ENCODE measurements at places on chromosomes 1 and 21.

DNA sequence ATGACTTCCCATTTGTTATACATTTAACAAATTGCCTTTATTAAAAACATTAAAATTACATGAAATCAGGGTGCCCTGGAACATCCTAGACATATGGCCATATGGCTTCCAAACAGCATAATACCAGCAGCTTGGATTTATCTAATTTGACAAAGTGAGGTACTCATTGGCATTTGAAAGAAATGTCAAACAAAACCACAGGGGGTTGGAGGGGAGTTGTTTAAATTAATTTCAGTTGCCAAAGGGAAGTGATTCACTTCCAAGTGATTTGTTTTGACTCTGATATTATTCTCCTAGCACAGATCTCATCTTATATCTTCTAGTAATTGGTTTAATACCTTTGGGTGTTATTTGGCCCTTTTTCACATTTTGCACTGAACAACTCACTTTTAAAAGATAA, 24.5 kb upstream of the POU2F1 start:
- DNase-seq, result no peak

- no peak for DNase-seq
Observed at GRCh38 chr1:29802181-29803068, 566.1 kb downstream of the PTPRU start.

DNA sequence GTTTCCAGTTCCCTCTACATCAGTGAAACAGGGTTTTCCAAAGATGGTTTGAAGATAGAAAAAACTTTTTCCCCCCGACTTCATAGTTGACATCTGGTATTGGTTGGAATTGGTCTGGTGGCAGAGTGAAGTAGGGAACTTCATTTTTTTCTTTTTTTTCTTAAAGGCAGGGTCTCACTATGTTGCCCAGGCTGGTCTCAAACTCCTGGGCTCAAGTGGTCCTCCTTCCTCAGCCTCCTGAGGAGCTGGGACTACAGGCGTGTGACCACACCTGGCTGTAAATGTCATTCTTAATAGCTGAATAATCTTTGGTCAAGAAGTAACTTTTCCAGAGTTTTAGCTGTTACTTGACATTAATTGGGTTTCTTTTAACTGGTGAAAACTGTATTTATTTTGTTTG, 21.7 kb downstream of the ZBTB37 start:
- DNase-seq, result no peak

GRCh38 chr1:153364766-153365666, 7.4 kb downstream of the S100A9 start:
- no peak for DNase-seq

DNA sequence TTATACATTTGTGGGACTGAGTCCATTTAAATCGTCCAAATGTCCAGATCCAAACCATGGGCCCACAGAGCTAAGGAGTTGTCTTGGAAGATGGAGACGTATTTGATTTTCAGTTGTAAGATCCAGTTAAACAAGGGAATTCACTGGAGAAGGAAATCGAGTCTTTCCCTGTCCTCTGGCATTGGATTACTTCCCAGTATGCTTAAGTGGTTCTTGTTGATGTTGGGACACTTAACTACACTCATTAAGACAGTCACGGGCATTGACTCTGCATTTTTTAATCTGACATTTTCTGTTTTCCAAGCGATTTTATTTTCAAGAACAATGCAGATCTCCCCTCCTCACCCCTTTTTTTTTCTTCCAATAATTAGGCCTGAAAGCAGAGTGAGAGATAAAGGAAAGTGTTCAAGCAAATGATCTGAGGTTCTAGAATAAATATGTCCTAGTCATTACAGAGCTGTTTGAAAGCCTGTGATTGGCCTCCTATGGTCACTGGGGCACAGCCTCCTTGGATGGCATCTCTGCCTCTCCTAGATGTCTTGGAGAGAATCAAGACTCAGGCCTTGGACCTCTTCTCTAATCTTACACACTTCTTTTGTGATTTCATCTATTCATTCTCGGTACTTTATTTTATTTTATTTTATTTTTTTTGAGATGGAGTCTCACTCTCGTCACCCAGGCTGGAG, 48.9 kb downstream of the CD247 start:
- no peak for DNase-seq

DNA sequence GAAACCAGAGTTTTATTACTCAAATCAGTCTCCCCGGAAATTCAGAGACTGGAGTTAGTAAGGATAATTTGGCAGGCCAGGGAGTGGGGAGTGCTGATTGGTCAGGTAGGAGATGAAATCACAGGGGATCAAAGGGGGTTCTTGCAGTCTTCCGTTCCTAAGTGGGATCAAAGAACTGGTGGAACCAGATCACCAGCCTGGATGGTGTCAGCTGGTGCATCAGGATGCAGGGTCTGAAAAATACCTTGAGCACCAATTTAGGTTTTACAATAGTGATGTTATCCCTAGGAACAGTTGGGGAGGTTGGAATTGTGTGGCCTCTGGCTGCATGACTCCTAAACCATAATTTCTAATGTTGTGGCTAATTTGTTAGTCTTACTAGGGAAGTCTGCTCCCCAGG, 1.4 kb upstream of the CD101 start:
- DNase-seq, result no peak

All from activated naive CD8-positive, alpha-beta T cell treated with anti-CD3 and anti-CD28 coated beads, Interleukin-2, amount 10 ng/mL, durations not matched to agents 7 days and 5 days (primary cell).